ENCODE measurements at places on chromosomes 12 and 14.
A peak's percentile ranks its signal among the peaks of the same experiment; 100 is the strongest.

GRCh38 chr12:48770756-48771155 is 18.1 kb downstream of the ADCY6 start:
- no peak for DNase-seq

DNA sequence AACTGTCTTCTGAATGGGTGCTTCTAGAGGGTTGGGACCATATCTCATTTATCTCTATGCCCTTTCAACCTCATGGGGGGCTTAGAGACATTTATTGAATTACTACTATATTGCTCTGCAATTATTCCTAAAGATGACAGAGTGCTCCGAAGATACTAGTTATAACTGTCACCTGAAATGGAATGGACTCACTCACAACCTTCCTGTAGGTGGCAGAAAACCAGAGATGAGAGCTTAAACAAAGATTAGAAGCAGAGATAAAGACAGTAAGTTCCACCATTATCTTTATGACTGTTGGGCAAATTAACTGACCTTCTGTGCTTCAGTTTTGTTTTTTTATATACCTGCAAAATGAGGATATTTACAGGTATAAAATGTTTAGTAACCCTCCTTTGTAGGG is 31.5 kb upstream of the GTF2A1 start:
- no peak for DNase-seq

DNA sequence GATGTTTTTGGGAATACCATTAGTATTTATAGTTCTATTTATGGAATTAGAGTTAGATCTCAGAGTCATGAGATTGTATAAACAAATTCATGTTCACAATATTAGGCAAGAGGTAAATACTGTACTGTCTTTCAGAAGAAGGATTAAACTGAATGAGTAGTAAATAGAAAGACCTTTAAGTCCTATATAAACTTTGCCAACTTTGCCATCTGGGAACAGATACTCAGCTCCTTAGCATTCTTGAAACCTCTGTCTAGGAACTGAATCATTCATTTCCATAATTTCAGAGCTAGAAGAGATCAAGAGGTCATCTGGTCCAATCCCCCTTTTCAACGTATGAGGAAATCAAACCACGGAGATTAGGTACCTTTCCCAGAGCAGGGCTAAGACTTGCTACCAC is 141.1 kb downstream of the CAND1 start:
- no peak for DNase-seq

DNA sequence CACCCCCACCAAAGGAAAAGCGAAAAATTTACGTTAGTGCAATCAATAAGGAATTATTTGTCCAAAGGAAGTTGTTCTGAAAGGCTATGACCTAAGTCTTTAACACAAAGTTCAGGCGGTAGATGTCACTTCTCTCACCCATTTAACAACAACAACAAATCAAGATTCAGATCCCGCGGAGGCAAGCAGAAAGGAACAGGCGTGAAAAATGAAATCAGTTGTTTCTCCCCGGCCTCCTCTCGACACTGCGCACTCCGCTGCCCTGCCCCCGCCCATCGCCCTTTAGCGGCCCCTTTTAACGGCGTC is 1.4 kb downstream of the DENND5B start:
- peak; percentile 36 for DNase-seq

DNA sequence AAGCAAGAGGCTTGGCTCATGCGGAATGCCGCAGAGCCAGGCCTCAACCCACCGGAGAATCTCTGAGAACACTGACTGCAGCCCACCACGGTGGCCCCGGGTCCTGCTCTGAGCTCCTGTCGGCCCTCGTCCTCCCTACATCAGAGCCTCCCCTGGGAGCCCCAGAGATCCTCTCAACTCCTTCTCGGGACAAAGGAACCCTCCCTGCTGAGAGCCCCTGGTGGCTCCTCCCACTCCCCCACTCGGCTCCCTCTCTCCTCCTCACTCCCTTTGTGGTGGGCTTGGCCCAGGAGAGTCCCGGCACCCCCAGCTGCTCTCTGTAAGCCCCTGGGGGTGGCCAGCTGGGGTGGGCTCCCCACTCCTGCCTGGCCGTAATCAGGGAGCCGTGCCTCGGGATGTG is 11.1 kb upstream of the INF2 start:
- no peak for DNase-seq

DNA sequence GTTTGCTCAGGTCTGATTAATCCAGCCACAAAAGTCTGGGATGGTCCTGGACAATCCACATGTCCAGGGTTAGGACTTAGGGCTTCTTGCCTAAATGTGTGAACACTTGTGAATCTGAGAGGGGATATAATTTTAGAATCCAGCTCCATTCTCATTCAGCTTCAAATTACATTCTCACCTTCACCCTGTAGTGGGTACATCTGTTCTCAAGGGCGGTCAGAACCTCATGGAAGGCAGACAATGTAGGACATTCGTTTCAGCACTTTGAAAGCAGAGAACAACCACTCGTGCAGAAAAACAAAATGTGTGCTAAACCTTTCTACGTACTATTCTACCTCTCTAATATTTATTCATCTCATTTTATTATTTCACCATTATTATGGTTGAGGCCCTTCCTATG is 1.2 kb downstream of the TMEM229B start:
- no peak for DNase-seq

GRCh38 chr12:84802161-84802560 is 110.4 kb downstream of the SLC6A15 start:
- no peak for DNase-seq
